ENCODE measurements at places on chromosomes 6 and 20.

GRCh38 chr6:140490081-140490480 lies 1115.6 kb upstream of the CITED2 start:
- DNase-seq, result no peak

DNA sequence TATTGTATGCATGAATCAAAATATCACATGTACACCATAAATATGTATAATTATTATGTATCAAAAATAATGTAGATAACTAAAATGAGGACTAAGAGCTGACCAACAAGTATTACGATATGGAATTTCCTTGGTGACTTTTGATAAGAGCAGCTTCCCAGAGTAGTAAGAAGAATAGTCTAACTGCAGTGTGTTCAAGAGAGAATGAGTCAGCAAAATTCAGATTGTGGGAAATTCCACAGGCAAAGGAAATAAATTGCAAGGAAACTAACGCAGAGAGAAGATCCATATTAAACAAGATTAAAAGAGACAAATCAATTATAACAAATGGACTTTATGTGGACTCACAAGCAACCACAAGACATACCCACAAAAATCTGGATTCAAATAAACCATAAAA lies 26.4 kb downstream of the FRK start:
- DNase-seq, result no peak

DNA sequence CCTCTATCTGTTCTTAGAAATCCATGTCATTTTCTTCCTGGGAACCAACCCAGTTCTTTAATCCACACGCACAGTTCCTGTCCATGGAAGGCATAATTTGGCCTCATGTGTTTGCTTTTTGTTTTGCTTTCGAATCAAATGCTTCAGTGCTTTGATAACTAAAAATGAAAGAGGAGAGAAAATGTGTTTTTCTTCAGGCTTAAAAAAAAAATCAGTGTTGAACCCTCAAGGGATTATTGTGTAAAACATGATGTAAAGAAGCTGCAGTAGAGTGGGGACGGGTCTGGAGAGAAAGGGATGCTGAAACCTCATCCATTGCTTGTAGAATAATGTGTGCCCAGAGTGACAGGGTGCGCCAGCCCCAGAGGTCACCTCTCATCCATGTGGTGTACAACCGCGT lies 197.5 kb upstream of the JARID2 start:
- DNase-seq, result no peak

- peak; percentile 28 for DNase-seq
These were observed 90.7 kb downstream of the CEP57L1 start for GRCh38 chr6:109186012-109186411.
